ENCODE measurements at places on chromosomes 3 and 15.

GRCh38 chr3:62833538-62833937, 41.7 kb downstream of the CADPS start:
- DNase-seq = no peak

- DNase-seq = no peak
Measured at GRCh38 chr15:101615986-101616848, 36.0 kb downstream of the TM2D3 start.

- DNase-seq = no peak
Measured at GRCh38 chr15:22259881-22260421, 179.6 kb downstream of the OR4M2 start.

DNA sequence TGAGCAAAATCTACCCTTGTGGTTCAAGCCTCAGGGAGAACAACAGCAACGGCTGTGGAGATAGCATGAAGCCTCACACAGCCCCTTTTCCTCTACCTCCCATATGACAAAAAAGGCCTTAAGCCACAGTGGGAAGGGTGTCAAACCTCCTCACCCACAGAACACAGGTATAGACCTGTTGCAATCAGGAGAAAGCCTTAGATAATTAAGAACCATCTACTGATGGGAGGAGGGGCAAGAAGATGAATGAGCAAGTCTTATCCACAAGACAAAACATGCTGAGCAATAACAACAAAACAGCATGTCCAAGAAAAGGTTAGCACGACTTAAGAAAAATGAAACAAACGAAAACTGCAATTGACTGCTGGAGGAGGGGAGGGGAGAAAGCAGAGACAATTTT, 272.9 kb upstream of the BCHE start:
- no peak for DNase-seq

GRCh38 chr3:61409638-61410037, 151.7 kb upstream of the PTPRG start:
- no peak for DNase-seq

DNA sequence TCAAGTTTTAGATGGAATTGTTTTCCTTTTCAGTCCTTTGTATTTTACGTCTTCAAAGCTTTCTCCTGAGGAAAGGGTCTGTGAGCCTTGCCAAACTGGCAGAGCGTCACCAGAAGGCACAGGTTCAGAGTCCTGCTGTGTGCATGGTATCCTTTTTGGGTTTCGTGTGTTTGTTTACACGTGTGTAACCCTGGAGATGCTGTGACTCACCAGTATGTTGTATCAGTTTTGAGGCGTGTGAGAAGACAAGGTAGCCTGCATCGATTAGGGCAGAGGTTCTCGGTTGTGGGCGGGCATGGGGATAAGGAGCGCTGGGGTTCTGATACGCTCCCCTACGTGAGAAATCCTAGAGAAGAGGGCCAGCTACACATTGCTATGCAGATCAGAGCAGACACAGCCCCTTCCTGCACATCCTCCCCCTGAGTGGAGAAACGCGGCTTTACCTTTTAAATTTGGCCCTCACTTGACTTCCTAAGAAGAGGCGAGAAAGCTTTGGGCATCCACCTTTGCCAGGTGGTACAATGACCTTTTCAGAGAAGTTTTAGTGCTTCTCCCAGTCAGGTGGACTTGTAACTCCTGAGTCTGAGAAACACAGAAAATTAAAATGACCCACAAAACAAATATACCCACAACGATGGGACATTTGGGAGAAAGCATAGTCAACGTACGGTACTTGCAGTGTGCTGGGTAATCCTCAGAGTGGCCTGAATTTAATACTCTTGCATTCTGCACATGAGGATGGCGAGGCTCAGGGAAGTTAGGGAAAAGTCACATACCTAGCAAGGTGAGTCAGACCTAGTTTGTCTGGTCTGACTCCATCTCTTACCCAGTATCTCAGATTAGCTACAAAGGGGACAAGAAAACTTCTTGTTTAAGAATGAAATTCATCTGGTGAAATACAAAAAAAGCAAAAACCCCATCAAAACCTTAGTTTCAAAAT, 38.1 kb downstream of the TRAK1 start:
- no peak for DNase-seq

GRCh38 chr3:98612996-98613517, 19.6 kb upstream of the CPOX start:
- peak; percentile 66 for DNase-seq

DNA sequence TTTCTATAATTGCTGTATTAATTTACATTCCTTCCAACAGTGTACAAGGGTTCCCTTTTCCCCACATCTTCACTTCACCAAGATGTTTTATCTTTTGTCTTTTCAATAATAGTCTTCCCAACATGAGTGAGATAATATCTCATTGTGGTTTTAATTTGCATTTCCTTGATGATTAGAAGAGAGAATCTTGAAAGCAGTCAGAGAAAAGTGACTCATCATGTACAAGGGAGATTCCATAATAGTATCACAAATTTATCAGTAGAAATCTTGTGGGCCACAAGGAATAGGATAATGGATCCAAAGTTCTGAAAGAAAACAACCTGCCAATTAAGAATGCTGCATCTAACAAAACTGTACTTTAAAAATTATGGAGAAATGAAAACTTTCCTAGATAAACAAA, 189.3 kb downstream of the NECTIN3 start:
- DNase-seq = no peak

DNA sequence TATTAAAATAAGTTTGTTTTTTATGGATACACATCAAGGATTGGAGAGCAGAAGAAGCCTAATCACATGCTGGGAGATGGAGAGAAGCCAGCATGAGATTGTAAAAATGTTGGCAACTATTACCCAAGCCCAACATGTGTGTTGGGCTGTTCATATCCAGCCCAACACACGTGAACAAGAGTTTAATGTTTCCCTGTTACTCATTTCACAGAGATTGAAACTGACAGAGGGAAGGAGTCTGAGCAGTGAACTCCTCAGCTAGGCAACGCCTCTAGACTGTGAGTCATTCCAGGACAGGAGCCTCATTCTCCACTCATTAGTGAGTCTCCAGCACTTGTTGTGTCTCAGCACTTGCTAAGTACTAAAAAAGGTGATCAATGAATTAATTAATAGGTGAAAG, 43.2 kb upstream of the CMSS1 start:
- DNase-seq = peak; percentile 49

GRCh38 chr15:61644550-61644949, 415.4 kb upstream of the RORA start:
- DNase-seq = no peak

GRCh38 chr3:16147220-16147994, 27.1 kb upstream of the GALNT15 start:
- DNase-seq = no peak

DNA sequence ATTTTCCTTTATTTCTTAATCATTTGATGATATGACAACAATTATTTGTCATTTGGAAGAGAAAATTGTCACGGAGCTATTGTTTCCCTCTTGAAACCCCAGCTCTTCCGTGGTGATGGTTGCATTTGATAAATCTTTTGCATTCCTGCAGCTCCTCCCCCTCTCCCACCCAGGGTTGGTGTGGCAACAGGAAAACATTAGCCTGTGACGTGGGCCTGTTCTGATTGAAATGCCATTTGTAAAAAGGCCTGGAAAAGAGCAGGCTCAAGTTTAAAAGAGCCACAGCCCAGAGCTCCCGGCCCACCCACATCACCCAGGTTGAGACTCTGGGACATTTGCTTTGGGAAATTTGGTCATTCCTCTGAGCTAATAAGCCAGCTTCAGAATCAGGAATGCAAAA, 282.5 kb downstream of the RPLP1 start:
- DNase-seq = no peak

- no peak for DNase-seq
Measured at GRCh38 chr3:150680562-150680961, 23.2 kb downstream of the ERICH6 start.

GRCh38 chr15:67080900-67081431, 15.6 kb downstream of the SMAD3 start:
- peak; percentile 99 for DNase-seq

DNA sequence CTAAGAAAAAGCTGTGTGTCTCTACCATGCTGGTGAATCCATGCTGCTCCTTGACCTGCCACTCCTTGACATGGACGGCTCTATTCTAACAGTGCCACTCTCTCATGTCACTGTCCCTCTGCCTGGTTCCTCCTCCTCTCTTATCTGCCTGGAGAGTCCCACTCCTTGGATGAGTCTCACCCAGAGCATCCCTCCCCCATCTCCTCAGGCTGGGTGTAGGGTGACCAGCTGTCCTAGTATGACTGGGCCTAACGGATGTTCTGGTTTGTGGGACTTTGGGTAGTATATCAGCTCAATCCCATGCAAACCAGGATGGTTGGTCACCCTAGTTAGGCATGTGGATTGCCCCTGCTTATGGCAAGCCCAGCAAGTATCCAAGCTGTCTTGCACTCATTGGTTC, 54.3 kb downstream of the LIPC start:
- DNase-seq = peak; percentile 14

GRCh38 chr15:82802497-82802896, 3.4 kb downstream of the FSD2 start:
- no peak for DNase-seq

DNA sequence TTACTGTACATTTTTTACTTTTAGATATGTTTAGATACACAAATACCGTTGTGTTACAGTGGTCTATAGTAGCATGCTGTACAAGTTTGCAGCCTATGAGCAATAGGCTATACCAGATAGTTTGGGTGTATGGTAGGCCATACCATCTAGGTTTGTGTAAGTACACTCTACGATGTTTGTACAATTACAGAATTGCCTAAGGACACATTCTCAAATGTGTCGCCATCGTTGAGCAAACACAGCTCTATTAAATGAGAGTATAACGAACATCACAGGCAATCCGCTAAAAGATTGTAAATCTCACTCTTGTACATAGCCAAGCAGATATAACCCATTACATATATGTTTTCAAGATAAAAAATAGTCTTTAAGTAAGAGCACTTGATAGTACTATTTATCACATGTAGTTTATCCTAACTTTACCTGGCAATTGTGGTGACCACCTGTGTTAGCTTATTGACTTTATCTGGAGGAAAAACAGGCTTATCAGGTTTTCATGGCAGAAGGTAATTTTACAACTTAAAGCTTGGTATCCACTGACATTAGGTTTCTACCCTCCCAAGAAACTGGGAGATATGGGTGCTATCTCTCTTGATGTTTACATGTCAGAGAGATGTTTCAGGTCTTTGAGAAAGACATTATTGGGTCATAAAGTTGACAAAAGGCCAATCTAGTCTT, 898.7 kb downstream of the NSUN3 start:
- no peak for DNase-seq

- peak; percentile 93 for DNase-seq
Measured at GRCh38 chr3:194103983-194104751, 31.8 kb upstream of the HES1 start.

- DNase-seq = no peak
Measured at GRCh38 chr15:60374628-60375081, 23.1 kb downstream of the ANXA2 start.

DNA sequence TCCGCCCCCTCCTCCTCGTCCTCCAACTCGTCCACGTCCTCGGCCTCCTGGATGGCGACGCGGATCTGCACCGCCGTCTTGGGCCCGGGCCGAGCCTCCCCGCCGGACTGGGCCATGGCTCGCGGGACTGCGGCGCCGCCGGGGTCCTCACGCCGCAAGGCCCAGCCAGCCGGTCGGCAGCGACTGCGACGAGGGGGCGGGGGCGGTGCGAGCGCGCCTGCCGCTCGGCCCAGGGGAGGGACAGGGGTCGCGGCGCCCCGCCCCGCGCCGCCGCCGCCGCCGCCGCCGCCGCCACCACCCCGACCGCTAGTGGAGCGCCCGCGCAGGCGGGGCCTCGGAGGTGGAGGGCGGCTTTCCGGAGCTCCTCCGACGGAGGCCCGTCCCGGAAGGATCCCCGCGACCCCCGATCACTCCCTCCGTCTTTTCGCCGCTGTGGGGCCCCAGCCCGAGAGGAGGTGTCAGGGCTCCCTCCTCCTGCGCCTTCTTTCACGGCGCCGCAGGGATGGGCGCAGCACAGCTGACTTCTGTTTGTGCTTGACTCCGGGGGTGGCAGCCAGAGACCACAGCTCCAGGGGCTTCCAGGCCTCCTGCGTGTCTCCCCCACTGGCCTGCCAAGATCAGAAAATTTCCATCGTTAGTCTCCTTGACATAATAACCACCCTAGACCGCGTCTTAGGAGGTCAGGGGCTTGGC, at the start of gene LARP6:
Gene LARP6 (minus strand): TSS at position 185 of the 693 bp plus-strand sequence. CDS start 69 bp downstream, at position 116.
- DNase-seq = no peak

DNA sequence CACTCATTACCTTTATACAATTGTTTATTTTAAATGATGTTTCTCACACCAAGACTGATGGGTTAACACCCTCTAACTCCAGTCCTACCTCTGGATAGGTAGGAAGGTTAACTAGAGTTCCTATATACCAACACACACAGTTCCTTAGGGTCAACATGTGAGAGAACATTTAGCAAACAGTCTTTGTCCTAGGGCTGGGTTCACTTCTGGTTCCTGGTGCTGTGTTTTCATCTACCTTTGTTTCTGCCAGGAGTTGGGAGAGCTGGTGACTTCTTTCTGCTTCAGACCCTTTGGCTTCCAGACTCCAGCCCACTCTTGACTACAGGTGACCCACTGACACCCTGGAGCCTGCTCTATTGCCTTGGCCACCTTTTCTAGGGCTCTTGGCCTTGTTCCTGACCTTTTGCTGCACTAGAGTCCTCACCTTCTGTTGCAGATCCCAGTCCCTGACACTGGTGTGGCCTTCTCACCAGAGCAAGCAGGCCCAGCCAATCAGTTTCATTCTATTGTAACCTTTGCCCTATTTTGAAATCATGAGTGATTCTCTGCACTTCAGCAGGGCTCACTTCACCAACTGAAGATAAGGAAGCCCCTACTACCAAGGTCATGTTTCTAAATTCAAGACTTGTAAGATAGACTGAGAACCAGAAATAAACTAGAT, 50.0 kb upstream of the SECISBP2L start:
- peak; percentile 44 for DNase-seq

GRCh38 chr3:43287500-43287873, 1.1 kb downstream of the SNRK start:
- no peak for DNase-seq

DNA sequence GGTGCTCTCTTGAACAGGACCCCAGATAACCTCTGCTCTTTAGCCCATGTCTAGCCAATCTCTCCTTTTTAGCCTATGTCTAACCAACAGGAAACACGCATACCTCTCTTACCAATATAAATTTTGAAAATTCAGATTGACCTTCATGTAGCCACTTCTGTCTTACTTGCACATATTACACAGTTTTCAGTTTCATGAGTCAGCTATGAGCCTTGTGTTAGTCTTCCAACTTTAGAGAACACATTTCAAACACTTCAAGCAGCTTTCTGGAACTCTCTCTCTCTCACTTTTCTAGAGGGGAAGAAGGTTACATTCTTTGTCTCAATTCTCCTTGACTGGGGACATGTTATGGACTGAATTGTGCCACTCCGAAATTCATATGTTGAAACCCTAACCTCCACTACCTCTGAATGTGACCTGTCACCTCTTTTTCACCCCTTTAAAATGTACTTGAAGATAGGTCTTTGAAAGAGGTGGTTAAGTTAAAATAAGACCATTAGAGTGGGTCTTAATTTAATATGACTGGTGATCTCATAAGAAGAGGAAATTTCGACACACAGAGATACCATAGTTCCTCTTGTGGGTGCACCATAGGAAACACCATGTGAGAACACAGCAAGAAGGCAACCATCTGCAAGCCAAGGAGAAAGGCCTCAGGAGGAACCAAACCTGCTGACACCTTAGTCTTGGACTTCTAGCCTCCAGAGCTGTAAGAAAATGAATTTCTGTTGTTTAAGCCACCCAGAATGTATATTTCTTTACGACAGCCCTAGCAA, 480.3 kb upstream of the ALCAM start:
- peak; percentile 96 for DNase-seq
